ENCODE measurements at places on chromosomes 7 and 10.
A peak's percentile ranks its signal among the peaks of the same experiment; 100 is the strongest.

- DNase-seq = no peak
Observed at GRCh38 chr10:49276596-49276995, 22.4 kb upstream of the C10orf71 start.

DNA sequence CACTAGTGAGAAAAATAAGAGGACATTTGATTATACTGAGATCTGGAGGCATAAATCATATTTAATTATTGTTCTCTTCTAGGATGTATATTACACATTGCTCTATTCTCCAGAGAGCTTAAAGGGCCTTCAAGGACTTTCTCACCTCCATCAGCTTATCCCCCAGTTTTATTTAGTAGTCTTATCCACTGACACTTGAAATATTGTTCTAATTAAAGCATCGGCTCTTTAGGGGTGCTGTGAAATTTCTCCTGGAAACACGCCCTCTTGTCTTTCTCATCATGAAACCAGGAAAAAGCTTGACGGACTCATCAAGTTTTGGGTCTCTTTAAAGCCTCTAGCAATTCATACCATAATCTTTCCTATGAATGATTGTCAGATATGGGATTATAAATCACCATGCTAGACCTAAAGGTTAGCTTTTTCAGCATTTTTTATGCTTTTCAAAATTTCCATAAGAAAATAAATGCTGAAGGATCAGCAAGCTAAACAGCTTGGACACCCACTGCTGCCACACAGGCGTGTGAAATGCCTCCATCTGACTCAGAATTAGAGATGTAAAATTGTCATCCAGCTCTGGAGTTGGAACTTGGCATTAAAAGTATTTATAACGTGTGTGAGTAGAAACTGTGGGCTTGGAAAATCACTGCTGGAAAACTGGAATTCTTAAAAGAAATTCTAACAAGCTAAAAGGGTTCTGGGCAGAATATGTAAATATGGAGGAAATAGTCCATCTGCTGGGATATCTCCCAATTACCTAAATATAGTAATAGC lies 216.3 kb downstream of the CHRM2 start:
- no peak for DNase-seq

DNA sequence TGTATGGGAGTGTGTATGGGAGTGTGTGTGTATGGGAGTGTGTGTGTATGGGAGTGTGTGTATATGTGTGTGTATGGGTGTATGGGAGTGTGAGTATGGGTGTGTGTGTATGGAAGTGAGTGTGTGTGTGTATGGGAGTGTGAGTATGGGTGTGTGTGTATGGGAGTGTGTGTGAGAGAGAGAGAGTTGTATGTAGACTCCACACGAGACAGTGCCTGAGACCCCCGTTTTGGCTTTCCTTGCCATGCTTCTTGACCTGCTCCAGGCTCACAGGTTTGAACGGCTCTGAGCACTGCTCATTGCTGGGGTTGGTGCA lies 49.7 kb downstream of the COL17A1 start:
- no peak for DNase-seq

- DNase-seq = no peak
Observed at GRCh38 chr7:151312831-151313809, 28.5 kb upstream of the NUB1 start.

- DNase-seq = no peak
Observed at GRCh38 chr7:18016547-18017444, 10.8 kb downstream of the PRPS1L1 start.

- DNase-seq = no peak
Observed at GRCh38 chr7:147151661-147152060, 1035.1 kb downstream of the CNTNAP2 start.

- DNase-seq = no peak
Observed at GRCh38 chr7:129489491-129489890, 12.8 kb upstream of the SMKR1 start.

DNA sequence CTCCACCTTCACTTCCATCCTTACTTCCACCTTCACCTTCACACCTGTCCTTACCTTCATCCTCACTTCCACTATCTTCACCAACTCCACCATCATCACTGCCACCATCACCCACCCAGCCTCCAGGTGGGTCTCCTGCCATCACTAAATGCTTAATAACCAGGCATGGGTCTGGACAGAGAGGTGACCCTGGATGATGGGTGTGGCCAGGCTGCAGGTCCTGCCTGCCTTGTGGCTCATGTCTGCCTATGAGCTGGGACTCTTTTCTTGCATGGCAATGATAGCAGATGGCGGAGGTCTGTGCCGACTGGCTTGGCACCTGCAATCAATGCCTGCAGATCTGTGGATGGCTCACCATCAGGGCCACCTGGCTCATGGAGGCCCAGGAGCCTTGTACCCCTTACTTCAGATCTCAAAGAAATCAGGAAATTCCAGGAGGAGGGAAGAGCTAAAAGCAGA lies 60.1 kb upstream of the ELN start:
- DNase-seq = no peak

- no peak for DNase-seq
Observed at GRCh38 chr7:979886-980571, 3.0 kb upstream of the CYP2W1 start.

DNA sequence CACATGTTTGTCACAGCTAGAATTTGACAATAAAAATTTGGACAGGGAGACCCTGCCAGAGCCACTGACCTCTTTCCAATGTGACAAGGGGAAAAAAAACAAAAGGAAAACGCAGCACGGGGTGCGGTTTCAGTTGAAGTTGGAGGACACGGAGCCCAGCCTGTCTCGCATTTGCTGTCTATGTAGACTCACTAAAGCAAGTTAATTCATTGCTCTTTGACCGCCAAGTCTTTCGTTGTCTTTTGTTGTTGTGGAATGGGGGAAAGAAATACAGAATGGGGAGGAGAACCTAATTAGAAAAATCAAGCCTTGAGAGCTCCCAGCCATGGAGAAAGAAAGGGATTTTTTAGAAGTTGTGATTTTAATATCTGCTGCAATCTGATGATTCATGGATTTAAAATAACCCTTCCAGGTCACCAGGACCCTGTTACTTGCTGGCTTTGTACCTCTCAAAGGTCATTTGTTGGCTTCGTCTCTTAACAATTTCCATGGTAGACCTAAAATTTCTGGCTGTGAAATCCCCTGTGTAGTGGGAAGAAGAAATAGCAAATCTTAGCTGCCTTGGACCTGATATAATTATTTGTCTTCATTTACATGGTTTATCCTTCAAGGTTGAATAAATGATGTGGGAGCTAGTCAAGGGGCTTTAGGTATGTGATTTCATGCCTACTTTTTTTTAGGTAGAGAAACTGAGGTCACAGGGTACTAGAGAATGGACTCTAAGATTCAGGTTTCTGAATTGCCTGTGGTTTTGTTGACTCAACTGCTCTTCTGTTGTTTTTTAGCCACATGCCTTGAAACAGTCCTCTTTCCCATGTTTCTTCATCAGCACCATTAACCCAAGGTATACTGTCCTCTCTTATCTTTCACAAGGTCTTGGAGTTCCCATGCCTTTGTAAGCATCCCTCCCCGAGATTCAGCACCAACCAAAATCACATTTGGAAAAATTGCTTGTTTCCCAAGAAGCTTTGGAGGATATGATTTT lies 78.7 kb downstream of the TCF7L2 start:
- DNase-seq = no peak

DNA sequence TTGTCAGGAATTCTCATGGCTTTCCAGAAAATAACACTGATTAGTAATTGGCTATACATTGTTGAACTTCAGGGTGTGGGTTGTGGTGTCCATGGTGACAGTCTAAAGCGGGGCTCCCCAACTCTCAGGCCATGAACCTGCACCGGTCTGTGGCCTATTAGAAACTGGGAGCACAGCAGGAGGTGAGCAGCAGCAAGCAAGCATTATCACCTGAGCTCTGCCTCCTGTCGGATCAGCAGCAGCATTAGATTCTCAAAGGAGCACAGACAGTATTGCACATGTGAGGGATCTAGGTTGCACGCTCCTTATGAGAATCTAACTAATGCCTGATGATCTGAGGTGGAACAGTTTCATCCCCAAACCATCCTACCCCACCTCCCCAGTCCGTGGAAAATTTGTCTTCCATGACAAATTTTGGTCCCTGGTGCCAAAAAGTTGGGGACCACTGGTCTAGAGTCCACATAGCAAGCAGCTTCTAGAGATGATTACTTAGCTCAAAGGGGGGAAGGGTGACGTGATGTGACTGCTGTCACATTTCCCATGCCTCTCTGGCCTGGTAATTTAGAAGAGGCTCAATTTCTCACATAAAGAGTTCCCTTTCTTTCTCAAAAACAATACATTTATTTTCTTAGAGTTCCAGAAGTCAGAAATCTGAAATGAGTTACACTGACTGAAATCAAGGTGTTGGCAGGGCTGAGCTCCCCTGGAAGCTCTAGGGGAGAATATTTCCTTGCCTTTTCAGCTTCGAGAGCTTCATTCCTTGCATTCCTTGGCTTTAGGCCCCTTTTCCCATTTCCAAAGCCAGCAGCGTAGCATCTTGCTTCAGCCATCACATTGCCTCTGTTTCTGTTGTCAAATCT lies 17.6 kb upstream of the FAM221A start:
- no peak for DNase-seq

- DNase-seq = no peak
Observed at GRCh38 chr10:84375011-84375410, 46.6 kb downstream of the CCSER2 start.

DNA sequence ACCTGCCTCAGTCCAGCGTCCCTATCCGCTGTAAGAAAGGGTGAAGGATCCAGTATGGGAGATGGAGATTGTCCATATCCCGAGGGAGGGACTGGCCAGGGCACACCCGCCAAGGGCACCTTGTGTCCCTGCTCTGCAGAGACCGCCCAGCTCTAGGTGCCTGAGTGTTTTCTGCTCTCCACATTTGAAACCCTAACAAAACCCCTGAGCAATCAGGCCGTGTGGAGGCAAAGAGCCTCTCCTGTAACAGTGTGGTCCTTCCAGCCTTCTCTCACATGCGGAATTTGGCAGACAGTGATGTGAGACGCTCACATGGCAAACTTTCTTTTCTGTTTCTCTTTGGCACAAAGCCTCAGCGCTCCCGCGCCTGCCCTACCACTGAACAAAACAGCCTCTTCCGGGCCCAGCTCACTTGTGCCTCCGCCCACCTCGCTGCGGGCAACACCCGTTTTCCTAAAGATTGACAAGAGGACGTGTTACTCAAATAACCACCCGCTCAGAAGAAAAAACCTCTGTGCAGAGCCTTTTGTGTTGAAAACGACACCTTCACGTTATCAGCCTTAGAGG lies 514.8 kb downstream of the DNAJB6 start:
- DNase-seq = no peak

DNA sequence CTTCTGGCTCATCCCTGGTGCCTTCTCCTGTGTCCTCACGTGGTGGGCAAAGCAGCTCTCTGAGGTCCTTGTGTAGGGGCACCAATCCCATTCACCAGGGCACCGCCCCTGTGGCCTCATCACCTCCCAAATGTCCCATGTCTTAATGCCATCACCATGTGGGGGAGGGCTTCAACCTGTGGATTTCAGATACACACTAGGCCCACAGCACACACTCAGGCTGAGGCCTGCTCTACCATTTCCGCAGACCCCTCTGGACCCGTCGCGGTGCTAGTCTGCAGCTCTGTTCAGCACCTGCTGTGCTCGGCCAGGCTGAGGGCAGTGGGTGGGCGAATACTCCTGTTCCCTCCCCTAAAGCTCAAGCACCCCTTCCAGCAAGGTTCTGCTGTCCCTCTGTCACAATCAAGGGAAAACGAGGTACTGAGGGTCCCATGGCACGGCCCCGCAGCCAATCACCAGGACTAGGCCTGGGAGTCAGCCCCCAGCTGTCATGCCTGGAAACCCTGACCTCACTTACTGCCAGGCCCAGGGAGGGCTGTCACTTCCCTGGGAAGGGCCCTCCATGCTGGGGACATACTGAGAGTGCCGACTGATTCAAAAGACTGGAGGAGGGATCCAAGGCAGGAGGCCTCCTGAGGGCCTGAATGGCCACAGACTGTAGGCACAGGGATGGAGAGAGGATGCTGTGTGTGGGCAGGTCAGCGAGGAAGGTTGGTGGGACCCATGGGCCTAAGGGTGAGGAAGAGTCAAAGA lies 123.8 kb upstream of the RET start:
- DNase-seq = no peak

DNA sequence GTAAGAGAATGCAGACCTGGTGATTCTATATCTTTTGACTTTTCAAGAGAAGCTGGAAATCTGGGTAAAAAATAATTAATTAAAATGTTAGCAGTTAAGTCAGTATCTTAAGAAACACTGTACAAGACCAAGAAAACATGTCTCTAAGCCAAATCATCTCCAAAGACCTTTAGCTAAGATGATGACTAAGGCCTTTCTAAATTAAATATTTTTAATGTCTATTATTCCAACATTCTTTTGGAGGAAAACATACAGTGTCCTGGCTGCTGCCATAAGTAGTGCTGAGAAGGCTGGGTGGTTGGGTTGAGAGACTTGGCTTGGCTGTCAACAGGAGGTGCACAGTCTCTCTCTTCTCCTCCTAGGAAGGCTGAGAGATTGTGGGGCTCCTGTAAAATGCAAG lies 20.3 kb downstream of the STARD3NL start:
- DNase-seq = no peak

GRCh38 chr10:113612154-113612553 lies 51.7 kb downstream of the NRAP start:
- DNase-seq = peak; percentile 11

- DNase-seq = no peak
Observed at GRCh38 chr10:35412900-35413491, 76.7 kb downstream of the CCNY start.

DNA sequence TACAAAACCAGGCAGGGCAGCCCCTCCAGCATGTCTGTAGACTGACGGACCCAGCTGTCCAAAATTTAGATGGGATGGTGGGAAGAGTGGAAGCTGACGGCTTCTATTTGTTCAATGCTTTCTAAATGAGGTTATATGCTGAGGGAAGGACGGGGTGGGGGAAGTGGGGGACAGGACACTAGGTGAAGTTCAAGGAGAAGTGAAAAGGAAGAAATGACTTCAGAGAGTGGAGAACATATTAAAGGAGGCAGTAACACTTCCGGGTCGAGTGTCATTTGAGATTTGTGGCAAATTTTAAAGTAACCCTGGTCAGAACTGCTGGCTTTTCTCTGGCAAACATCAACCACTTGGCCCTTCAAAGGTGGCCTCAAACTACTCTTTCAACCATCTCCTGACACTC lies 9.4 kb downstream of the PIP4K2A start:
- DNase-seq = no peak

DNA sequence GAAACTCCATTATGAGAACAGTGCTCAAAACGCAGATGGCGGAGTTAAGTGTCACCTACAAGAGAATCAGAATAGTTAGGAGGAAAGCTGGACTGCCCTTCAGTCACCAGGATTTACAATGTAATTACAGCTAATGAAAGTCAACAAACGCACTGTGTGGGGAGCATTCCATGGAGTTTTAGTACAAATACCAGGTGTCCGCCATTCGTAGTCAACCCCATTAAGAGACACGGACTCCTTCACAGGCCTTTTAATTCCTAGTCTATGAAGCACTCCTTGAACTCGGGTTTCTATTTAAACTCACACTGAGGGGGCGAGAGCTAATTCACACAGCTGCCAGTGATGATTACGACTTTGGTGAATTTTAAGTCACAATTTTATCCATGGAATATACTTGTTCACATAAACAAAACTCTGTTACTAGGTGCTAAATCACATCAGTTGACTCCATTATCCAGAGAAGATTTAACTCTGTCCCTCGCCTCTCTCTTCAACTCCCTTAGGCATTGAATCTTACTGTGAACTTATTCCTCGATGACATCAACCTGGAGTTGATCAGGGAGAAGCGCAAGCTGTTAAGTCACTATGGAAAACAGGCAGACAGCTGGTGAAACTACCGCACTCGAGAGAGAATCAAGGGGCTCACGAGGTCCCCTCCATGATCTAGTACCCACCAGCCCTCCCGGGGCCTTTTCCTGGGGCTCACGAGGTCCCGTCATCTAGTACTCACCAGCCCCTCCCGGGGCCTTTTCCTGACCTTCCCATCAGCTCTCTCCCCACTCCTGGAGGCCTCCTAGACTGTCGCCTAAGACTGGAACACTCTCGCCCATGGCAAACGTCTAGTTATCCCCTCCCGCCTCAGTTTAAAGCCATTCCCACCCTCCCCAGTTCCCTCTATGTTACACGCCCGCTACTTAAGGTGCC lies 1.5 kb downstream of the ZFAND2A start:
- DNase-seq = no peak

All from hypothalamus (tissue), 51 donors.